ENCODE measurements at places on chromosomes 7 and 10.

DNA sequence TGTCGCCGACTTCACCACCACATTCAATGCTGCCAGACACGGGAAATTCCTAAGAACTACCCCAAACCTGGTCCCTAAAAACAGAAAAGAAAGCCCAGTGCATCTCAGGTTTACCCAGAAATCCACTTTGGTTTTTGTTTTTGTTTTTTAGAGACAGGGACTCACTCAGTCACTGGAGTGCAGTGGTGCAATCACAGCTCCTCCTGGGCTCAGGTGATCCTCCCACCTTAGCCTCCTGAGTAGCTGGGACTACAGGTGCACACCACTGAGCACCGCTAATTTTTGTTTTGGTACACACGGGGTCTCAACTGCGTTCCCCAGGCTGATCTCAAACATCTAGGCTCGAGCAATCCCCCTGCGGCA is 22.8 kb downstream of the MAD1L1 start:
- DNase-seq = no peak

DNA sequence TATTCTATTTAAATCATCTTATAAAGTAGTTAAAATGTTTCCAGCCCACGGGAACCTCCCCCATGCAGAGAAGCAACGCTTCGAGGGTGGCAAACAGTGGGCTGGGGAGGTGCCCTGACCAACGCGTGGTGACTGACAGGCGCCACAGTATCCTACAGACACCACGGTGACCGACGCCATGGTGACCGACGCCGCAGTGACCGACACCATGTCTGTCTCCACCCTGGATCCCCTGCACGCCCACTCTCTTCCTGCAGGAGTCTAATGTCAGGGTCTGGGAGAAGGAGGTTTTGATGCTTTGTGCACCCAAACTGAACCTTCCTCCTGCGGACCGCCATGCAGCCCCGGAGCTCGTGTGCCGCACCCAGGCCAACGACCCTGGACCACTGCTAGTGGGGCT is 464.4 kb downstream of the PTPRN2 start:
- no peak for DNase-seq

DNA sequence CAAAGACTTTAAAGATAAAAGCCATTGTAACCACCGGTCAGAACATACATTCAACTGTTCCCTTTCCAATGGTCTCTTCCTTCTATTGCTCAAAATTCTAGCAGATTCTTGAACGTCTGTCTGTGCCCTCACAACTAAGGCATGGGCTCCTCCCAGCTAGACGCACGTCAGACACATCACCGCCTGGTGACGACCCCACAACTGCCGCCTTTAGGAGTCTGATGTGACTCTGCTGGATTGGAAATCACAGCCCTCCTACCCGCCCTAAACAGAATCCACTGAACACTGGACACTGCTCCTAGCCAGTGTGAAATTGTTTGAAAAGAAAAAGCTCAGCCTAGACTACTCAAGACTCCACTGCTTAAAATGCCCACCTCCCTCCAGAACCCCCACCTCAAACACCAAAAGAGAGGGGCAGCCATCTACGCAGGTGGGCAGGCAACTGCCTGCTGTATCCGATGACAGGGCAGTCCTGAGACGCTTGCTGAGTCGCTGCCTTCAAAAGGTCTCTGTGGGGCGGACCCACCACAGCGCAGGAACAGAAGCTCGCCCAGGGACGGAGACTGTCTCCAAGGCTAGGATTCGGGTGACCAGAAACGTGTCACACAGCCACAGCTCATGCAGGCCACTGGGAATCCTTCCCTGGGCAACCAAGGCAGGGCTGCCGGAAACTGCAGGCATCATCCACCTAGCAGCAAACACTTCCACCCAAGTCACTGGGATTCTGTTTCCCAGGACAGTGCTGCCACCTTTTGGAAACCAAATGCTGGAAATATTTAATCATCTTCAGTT is 34.7 kb downstream of the GSDME start:
- no peak for DNase-seq

- DNase-seq = no peak
Observed at GRCh38 chr7:37916017-37916672, 472 bp downstream of the SFRP4 start.

GRCh38 chr10:11578802-11579255 is 32.6 kb downstream of the USP6NL start:
- DNase-seq = no peak

GRCh38 chr7:158646766-158647474 is 57.7 kb downstream of the NCAPG2 start:
- no peak for DNase-seq

DNA sequence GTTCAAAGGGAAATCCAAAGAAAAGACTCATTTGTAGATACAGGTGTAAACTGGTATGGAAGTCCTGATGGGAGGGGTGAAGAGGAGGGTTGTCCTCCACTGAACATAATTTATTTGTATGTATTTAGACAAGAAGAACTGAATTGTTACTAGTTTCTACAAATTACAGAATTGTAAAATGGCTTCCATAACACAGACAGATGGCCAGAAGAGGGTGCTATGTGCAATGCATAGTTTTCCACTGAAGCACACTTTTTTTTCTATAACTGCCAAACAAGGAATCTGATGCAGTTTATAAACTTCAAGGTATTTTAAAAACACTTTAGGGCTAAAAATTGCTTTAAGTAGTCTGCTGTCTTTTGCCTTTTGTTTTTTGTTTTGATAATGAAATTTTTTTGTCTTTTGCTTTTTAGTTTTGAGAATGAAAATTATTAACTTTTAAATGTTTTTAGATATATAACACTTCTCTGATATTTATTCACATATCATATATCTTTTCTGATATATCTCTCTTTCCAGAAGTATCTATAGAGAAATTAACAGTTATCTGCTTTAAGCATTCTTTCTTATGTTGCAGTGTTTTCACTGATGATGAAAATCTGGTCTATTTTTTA is 58.5 kb downstream of the PHYHIPL start:
- no peak for DNase-seq

DNA sequence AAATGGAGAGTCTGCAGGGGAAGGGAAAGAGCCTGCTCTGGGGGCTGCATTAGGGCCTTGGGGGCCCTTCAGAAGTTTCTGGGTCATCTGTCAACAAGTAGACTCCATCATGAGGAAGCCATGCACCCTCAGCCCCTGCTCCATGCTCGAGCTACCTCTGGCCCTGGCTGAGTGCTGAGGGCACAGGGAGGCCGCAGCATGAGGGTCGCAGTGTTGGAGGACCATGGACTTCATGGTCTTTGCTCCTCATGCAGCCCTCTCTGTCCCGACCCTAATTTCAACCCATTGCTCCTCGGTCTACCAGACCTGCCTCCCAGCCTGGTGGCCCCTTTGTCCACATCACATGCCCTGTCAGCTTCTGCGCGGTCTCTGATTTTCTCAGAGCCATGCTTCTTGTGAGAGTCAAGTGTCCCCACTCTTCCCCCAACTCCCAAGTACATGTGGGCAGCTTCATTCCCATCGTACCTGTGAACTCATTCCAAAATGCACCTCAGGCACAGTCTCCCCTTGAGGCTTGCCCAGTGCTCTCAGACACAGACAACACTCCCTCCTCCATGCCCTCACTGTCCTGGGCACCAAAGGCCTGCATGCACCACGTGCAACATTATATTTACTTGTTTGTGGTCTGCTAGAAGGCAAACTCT is 14.7 kb downstream of the ZNF488 start:
- no peak for DNase-seq

- DNase-seq = no peak
Observed at GRCh38 chr7:101864039-101864438, 46.6 kb downstream of the CUX1 start.

DNA sequence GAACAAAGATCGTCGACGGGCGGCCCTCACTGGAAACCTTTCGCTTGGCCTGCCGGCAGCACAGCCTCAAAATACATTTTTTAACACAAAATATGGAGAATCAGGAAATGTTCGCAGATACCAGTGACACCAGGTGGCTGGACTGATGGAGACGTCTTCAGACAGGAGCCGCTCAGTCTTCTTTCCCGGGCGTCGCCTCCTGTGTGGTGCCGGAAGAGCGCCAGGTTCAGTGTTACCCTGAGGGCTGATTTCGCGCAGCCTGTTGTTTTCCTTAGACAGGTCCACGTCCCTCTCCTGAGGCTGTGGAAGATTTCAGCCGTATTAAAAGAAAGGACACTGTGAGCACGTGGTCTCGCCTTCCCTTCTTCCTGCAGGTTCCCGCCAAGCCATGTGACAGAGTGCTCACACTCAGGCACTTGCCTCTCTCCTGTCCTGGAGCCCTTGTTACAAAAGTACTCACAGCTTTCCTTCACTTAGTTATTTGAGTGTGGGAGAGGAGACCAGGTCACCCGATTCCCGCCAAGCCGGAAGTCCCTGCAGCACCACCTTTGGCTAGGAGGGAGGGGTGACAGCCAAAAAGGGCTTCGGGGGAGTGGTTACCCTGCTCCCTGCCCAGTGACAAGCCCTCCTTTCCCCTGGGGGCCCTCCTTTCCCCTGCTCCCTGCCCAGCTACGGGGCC is 21.7 kb upstream of the PWWP2B start:
- DNase-seq = no peak

DNA sequence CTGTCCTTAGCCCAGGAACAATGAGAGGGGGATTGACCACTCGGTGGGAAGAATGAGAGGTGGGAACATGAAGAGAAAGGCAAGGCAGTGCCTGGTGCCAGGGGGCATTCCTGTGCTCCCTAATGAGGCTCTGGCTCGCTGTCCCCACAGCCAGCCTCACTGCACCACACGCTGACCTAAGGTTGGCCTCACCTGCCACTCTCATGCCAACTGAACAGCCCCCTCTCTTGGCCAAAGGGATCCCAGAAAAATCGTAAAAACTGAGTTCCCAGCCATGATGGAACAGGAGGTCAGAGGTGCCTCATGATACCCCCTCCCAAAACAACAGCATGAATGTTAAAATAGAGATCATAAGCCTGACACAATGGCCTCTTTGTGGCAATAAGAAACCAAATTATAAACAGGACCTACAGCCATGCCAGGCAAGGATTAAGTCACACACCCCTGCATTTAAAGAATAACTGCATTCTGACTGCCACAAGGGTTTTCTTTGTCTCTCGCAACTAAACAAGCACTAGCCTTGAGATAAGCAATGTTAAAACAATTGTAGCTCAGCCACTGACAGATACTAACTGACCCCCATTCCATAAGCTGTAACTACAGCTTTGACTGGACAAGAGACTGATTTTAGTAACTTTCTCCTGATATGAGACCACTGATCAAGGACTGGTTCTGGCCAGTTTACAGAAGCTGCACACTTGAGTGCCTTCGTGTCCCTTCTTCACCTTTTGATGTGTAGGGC is 149.2 kb downstream of the SH2D4B start:
- no peak for DNase-seq

DNA sequence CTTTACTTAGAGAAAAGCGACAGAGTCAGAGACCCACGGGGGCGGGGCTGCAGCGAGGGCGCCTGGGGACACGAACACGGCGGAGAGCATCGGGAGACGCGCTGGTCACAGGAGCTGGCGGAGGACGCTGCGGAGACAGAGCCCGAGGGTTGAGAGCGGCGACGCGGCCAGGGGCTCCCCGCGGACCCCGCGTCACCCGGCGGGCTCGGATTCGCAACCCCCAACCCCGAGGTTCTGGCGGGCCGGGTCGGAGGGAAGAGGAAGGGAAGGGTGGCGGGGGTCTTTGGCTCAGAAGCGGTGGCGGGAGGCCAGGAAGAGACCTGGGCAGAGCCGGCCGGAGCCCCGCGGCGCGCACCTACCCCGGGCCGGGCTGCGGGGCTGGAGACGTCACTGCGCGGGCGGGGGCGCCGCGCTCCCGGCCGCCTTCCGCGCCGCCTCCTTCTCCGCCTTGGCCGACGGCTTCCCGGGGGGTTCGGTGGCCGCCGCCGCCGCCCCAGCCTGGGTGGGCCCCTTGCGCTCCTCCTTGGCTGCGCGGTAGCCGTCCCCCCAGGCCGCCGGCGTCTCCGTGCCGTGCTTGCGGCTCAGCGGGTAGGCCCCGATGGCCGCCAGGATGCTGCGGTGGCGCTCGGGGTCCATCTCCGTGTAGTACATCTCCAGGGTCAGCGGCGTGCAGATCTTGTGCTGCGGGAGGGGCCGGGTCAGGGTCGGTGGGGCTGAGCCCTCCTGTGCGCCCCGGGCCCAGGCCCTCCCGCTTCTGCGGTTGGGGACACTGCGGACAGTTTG is 11.1 kb downstream of the CALY start:
- no peak for DNase-seq

- DNase-seq = no peak
Observed at GRCh38 chr10:19847321-19847720, 31.1 kb downstream of the PLXDC2 start.

GRCh38 chr10:93154531-93154930 is 80.8 kb downstream of the CYP26A1 start:
- DNase-seq = no peak

DNA sequence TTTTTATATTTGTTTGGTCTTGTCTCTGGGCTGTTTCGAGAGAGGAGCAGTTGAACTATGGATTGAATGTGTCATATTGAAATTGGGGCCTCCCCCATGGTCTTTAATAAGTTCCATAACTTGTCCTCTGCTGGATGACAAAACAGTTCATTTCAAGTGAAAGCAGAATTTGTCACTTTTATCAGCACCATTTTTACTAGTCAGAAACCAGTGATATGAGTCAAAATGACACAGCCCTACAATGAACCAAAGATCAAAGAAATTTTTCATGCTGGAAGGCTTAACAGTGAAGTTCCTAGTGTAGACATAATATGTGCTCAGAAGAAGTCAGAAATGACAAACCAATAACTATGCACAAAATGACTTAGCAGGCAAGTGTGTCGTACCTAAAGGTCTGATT is 133.6 kb upstream of the VWC2 start:
- DNase-seq = no peak

- no peak for DNase-seq
Observed at GRCh38 chr10:126075009-126075408, 178.6 kb downstream of the FANK1 start.

- no peak for DNase-seq
Observed at GRCh38 chr7:44607141-44608068, 978 bp downstream of the OGDH start.

- DNase-seq = no peak
Observed at GRCh38 chr7:28682801-28683200, 270.5 kb downstream of the CREB5 start.

GRCh38 chr7:137006293-137006692 is 137.8 kb downstream of the CHRM2 start:
- no peak for DNase-seq

DNA sequence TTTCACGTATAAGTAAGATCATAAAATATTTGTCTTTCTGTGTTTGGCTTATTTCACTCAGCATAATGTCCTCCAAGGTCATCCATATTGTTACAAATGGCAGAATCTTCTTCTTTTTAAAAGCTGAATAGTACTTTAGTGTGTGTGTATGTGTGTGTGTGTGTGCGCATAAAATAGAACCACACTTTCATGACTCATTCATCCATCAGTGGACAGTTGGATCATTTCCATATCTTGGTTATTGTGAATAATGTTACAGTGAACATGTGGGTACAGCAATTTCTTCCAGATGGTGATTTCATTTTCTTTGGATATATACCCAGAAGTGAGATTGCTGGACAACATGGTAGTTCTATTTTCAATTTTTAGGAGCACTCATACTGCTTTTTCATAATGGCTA is 622.4 kb downstream of the NRG3 start:
- DNase-seq = no peak

- no peak for DNase-seq
Observed at GRCh38 chr7:137086896-137087295, 218.4 kb downstream of the CHRM2 start.

All from T-helper 2 cell (primary cell).